ENCODE measurements at places on chromosomes 12 and 14.

- DNase-seq, result no peak
These were observed 220.4 kb downstream of the NUBPL start for GRCh38 chr14:31781578-31781977.

- DNase-seq, result no peak
These were observed 33.4 kb downstream of the KITLG start for GRCh38 chr12:88546853-88547252.

DNA sequence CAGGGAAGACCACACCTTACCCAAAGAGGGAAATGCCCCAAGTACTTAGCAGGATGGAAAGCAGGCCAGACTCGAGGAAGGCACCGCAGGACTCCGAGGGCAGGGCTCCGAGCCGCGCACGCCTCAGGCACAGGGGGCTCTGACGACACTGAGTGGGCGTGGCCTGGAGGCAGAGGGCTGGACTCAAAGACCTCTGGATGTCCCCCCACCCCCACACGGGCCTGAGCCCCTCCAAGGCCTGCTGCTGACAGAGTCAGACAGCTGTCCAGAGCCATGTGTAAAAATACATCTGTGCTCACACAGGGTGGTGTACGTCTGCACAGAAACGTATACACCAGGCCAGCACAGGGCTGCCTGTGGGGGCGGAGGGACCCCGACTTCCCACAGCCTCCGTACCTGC lies 1.4 kb downstream of the AKT1 start:
- DNase-seq, result peak; percentile 85

- no peak for DNase-seq
These were observed 52.3 kb downstream of the IPO8 start for GRCh38 chr12:30643366-30643765.

- no peak for DNase-seq
These were observed 214.4 kb upstream of the DIO2 start for GRCh38 chr14:80425686-80426085.

DNA sequence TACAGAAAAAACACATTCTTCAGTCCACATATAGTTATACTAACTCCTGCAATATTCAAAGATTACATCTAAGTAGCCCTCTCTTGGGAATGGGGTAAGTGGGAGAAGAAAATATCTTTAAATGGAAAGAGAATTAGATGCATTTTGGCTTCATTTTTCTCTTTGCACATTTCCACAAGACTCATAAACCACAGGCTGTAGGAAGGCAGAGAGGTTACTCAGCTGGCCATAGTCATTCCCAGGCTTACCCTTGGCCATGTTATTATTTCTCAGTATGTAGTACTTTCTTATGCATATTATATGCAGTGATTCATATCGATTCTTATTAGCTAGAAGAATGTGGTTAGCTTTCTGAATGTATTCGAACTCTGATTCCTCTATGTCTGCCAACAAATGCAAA lies 92.2 kb downstream of the PTPRR start:
- no peak for DNase-seq

DNA sequence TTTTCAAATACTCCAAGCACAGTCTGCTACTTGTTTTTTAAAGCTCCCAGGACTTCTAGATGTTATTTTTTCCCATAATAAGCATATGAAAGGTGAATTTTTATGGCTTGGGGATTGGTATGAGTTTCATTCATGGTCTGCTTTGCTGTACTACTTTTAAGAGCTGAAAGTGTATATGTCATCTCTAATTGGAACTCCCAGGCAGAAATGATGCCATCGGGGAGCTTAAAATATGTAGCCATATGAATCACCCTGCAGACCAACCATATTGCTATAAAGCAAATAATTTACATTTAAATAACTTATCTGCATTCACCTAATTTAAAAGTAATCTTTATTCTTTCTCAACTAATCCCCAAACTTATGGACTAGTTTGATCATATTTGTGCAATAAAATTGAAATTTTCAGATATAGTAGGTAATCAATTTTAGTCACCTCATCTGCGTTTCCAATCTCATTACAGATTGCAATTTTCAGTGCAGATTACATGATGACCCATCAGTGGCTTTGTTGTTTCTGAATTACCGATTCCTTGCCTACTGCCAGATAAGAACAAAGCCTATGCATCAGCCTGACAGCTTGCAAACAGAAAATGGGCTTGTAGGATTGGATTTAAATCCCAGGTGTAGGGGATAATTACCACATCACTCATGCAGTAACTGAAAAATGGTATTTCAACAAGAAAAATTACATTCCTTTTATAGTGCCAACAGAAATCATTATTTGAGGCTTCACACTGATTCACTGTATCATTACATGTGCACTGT lies 689.4 kb downstream of the NOVA1 start:
- no peak for DNase-seq

GRCh38 chr14:23640524-23641141 lies 4.5 kb downstream of the DHRS2 start:
- DNase-seq, result peak; percentile 53

All from endodermal cell (in vitro differentiated cells).